ENCODE measurements at places on chromosomes 2 and 18.

GRCh38 chr2:45315861-45316260, 295.2 kb downstream of the SRBD1 start:
- DNase-seq = no peak

DNA sequence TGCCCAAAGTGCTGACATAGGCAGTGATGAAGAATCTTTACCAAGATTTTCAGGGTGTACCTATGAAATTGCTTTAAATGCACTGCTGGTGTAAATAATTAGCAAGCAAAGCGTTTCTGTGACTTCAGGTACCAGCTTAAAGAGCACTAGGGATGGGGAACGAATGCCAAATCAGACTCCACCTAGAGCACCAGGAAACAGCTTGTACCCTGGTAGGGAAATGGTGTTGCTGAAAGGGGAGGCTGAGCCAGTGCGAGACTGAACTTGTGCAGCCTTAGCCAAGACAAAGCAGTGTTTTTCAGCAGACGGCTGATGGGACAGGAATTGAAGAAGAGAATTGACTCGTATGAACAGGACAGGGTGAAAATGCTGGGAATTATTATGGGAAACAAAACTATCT, 65.6 kb downstream of the TWSG1 start:
- DNase-seq = no peak

GRCh38 chr2:163466331-163467250, 269.2 kb downstream of the FIGN start:
- no peak for DNase-seq

- DNase-seq = no peak
Measured at GRCh38 chr2:216205486-216205885, 96.3 kb downstream of the XRCC5 start.

DNA sequence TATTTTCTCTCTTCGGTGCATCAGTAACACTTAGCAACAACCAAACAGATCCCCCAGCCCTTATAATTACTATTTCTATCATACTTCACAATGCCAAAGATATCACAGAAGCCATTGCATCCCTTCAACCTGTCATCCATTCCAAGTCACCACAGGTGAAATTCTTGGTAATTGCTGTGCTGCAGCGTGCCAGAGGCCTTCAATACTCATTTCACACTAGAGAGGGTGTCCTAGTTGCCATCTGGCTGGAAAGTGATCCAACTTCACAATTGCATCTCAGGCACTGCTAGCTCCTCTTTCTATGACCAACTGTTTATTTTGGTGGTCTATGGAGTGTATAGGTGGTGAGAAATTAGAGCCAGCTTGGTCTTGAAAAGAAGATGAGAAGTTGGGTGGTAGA, 131.2 kb downstream of the NUP35 start:
- no peak for DNase-seq

DNA sequence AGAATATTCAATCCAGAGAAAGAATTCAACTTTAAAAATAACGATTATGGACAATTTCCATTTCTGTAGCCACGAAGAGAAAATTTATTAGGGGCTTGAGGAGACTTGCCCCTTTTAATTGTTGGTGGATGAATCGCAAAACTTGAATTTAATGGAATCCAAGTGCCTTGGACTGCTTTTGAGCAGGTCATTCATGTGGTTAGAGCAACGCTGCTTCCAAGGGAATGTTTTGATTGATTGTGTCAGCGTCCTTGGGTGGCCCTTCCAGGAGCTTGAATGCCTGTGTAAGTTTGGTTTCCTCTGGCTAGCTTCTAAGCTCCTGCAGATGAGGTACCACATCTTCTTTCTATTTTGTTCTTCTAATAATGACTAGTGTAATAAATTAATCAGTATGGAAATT, 213.4 kb downstream of the LTBP1 start:
- no peak for DNase-seq

DNA sequence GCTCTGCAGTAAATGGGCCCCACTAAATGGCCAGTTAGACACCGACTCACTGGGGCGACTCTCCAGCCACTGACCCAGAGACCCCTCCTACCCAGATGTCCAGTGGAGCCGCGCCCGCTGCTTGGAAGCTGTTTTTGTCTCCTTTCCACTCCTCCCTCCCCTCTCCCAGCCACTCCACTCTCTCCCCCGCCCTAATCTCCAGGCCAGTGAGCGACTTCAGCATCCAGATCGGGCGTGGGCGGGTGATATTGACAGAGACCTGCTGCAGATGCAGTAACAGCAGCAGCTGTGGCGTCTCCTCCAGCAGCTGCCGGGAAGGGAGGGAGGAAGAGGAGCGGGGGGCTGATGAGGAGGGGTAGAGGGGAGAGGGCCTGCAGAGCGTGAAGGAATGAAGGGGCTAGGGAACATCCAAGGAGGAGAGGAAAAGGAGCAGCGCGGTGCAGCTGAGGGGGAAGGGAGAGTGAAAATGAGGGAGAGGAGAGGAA, at the start of gene SCN7A:
Gene SCN7A, minus strand, starts transcription at position 110 of the 485 bp plus-strand sequence. CDS start 16,553 bp downstream, outside the sequence.
- DNase-seq = no peak

- DNase-seq = peak; percentile 51
Measured at GRCh38 chr2:178891265-178891958, 84.2 kb upstream of the TTN start.

GRCh38 chr18:13441736-13442135, 223.2 kb downstream of the LDLRAD4 start:
- DNase-seq = no peak

GRCh38 chr2:32910883-32911598, 35.7 kb upstream of the LTBP1 start:
- no peak for DNase-seq

GRCh38 chr2:235112365-235112764, 160.5 kb downstream of the SH3BP4 start:
- DNase-seq = no peak

DNA sequence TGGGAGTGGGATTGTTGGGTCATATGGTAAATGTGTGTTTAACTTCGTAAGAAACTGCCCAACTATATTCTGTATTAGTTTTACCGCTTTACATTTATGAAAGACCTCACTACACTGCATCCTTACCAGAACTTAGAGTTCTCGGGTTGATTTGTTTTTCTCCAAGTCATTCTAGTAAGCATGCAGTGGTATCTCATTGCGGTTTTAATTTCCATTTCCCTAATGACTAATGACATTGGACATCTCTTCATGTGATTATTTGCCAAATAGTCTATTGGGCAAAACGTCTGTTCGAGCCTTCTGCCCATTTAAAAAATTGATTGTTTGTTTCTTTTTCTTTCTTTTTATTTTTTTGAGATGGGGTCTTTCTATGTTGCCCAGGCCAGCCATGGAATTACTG, 6.8 kb downstream of the FBLN7 start:
- DNase-seq = no peak

- no peak for DNase-seq
Measured at GRCh38 chr2:137670111-137670510, 294.2 kb upstream of the HNMT start.

DNA sequence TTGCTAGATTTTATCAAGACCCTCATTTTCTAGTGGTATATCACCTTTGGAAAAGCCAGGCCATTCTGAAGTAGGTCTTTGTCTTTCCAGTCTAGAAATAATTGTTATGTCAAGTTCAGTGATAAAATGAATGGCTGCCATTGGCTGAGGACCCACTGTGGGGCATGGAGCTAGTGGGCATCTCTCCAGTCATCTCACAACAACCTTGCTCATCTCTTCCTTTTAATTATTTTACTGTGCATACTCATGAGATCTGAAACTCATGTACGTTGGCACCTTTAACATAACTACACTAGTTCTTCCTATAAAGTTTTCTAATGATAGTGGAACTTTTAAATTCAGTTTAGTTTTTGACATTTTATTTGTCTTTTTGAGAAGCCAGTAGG, 240.9 kb downstream of the SLC8A1 start:
- DNase-seq = no peak

GRCh38 chr2:237143118-237143517, 57.4 kb downstream of the COPS8 start:
- no peak for DNase-seq

GRCh38 chr2:74008761-74009395, 24.2 kb downstream of the TET3 start:
- DNase-seq = no peak

- DNase-seq = no peak
Measured at GRCh38 chr2:162074632-162074895, 549 bp upstream of the DPP4 start.

DNA sequence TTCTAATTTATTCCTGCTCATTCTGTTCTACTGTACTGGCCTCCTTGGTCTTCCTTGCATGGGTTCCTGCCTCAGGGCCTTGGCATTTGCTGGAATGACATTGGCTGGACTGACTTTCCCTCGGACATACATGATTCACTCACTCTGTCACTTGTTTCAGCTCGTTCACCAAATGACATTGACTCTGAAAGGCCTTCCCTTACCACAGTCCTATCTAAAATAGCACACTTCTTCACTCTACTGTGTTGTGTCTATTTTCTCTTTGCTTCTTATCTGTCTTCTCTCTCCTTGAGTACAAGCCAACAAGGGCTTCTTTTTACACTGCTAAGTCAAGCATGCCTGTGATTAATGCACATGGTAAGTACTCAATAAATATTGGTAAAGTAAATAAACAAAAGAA, 65.6 kb downstream of the SCG2 start:
- DNase-seq = peak; percentile 40

DNA sequence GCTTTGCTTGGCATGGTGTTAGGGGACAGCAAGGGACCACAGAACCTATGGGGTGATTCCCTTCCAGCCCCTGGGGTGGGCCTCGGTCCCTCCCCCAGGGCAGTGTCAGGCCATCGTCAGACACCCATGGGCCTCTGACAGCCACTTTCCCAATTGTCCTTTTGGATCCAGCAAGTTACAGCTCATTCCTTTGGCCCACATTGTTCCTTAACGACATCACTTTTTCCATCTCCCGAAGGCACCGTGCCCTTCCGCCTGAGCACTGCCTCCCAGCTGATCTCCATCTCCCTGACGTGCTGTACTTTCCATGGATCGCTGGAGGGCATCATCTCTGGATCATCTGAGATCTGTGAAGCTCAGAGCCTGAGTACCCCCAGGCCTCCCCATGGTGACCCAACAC, 10.4 kb upstream of the KCNK3 start:
- DNase-seq = no peak

GRCh38 chr2:40721595-40721994, 269.7 kb upstream of the SLC8A1 start:
- peak; percentile 45 for DNase-seq

- no peak for DNase-seq
Measured at GRCh38 chr18:60448487-60449267, 76.1 kb upstream of the MC4R start.

DNA sequence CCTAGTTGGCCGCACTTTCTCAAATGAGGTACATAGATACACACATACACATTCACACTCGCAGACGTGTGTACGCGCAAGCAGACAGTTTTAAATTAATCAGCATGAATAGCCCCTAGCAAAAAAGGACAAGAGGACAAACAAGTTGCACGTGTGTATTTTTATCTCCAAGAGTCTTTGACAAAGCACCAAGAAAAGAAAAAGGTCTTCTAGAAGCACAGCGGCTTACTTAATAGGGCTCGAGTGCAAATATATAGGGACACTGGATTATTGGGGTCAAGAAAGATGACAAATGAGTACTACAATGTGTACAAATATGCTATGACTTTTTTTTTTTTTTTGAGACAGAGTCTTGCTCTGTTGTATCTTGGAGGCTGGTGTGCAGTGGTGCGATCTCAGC, 1.7 kb upstream of the BCL2 start:
- DNase-seq = no peak

- DNase-seq = no peak
Measured at GRCh38 chr2:58046335-58046584, 346 bp upstream of the VRK2 start.

- DNase-seq = no peak
Measured at GRCh38 chr2:54687595-54688152, 35.8 kb upstream of the EML6 start.

DNA sequence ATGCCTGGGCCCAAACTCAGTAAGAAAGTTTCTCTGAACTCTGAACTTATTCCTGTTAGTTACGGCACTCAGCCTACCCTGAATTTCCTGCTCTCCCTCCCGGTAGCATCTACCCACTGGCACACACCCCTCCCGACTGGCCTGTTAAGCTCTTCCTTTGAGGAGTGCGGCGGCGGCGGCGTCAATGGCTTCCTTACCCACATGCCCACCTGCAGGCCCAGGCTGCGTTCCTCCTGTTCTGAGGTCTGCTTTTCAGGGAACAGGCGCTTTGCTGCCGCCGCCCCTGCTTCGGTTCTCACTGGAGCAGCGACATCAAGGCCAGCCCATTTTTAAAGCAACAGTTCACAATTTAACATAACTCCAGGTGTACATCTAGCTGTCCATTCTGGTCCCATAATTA, 432.4 kb downstream of the DCDC2C start:
- DNase-seq = no peak

- no peak for DNase-seq
Measured at GRCh38 chr2:238521870-238522269, 95.1 kb downstream of the ASB1 start.

DNA sequence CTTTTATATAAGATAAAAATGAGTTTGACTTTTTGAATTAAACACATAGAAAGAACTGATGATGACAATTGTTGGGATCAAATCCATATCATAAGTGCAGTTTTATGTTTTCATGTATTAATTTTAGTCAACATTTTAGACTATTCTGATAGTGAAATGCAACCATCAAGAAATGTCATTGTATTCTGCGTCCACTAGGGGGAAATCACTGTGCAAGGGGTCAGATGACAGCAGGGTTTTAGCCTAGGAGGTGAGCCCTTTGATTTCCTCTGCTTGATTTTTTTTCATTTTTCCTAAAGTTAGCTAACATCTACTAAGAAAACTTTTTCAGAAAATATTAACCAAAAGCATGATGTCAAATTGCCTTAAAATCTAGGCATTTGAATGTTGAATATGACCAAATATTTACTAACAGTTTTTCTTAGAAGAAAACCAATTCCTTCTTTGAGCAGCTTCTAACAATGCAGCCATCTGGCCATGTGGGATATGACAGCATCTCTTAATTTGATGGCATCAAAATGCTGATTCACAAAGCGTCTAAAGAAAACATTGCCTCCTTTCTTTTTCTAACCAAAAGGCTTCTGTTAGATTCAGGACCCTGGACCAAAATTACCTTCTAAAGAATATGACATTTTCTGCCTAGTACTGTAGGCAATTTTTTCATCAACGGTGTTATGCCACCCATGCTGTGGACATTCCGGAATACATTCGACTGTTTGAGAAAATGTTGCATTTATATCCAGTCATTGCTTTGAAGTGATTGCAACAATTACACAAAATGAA, 141.5 kb downstream of the SPHKAP start:
- DNase-seq = peak; percentile 43

GRCh38 chr2:149871091-149871885, 283.7 kb upstream of the MMADHC start:
- DNase-seq = no peak

GRCh38 chr18:51867767-51868166, 472.2 kb upstream of the DCC start:
- no peak for DNase-seq

- DNase-seq = no peak
Measured at GRCh38 chr2:113351375-113352355, 72.9 kb upstream of the PAX8 start.
